ENCODE measurements at places on chromosomes 5 and 9.

GRCh38 chr5:499233-500209 is 24.7 kb downstream of the SLC9A3 start:
- DNase-seq, result no peak

DNA sequence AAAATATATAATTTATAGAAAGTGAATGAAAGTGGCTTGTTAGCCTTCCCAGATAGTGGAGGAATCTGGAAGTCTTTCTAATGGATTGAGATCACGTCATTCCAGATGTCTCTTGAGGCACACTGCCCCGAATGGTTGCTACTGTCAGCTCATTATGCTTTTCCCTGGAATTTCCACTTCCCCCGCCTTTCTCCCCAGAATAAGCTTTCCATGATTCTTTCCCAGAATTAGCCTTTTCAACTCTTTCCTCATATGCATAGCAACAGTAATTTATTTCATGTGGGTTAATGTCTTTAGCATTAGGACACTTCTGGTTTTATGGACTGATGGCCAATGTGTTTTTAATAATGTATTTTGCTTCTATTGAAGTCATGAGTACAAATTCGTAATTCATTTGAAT is 81.5 kb downstream of the PALM2AKAP2 start:
- no peak for DNase-seq

DNA sequence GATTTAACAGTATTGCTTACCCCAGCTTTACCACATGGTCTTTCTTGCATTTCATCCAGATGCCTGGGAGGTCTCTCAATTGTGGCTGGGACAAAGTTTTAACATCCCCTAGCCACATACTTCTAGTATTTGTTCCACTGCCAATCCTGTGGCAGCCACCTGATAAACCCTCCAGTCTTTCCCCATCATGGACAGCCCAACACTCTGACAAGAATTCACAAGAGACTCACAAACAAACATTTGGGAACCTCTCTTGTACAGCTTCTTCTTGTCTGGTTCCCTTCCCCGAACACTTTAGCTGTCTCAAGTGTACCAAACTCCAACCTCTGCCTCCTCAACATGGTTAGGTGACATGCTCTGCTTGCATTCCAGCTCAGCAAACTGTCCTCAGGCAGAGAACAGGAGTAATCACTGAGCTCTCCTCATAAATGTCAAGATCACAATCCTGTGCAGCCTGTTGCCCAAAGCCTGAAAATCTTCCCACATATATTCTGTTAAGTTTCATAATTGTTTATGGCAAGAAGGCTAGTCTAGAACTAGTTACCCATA is 59.7 kb downstream of the STRBP start:
- DNase-seq, result no peak

- DNase-seq, result no peak
Observed at GRCh38 chr9:79744521-79744920, 172.8 kb downstream of the TLE4 start.

DNA sequence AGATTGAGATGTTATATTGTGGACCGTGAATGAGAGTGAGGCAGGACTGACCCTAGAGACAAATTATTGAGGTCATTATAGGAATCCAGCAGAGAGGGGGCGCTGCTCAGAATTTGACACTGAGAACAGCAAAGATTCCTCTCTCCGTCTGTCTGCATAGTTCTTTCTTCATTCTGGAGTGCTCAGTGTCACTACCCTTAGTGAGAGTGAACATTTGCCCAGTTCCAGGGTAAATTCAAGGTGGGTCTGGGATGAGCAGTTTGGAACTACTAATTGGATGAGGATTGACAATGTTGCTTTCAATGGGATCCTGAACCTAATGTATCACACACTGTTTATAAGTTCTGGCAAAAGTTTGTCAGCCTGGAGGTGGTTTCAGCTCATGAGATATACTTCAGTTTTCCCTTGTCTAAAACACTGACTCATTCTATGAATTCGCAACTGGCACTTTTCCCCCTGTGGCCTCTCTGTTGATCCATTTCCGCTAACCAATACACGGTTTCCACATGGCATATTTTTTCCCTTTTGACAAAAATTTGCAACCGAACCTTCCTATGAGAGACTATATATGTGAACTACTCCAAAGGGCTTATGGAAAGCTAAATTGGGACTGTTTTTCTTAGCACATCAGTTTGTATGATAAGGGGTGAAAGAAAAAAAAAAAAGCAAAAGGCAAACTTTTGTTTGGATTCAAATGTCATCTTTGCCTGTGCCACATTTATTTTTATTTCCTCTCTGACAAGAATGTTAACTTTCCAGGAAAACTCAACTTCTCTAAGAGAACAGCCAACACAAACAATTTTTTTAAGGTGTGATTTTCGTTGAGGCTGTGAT is 1240.7 kb upstream of the WWC1 start:
- no peak for DNase-seq

DNA sequence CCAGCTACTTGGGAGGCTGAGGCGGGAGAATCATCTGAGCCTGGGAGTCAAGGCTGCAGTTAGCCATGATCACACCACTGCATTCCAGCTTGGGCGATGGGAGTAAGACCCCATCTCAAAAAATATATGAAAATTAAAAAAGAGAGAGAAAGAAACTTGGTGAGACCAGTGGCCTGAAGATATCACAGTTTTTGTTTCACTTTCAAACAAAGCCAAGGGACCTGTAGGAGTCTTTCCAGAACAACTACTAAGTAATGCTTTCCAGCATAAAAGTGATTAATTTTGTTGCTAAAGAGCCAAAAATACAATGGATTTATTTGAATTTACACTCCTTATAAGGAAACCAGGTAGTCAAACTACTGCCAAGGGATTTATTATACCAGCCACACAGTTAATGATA is 23.5 kb downstream of the GKAP1 start:
- no peak for DNase-seq

DNA sequence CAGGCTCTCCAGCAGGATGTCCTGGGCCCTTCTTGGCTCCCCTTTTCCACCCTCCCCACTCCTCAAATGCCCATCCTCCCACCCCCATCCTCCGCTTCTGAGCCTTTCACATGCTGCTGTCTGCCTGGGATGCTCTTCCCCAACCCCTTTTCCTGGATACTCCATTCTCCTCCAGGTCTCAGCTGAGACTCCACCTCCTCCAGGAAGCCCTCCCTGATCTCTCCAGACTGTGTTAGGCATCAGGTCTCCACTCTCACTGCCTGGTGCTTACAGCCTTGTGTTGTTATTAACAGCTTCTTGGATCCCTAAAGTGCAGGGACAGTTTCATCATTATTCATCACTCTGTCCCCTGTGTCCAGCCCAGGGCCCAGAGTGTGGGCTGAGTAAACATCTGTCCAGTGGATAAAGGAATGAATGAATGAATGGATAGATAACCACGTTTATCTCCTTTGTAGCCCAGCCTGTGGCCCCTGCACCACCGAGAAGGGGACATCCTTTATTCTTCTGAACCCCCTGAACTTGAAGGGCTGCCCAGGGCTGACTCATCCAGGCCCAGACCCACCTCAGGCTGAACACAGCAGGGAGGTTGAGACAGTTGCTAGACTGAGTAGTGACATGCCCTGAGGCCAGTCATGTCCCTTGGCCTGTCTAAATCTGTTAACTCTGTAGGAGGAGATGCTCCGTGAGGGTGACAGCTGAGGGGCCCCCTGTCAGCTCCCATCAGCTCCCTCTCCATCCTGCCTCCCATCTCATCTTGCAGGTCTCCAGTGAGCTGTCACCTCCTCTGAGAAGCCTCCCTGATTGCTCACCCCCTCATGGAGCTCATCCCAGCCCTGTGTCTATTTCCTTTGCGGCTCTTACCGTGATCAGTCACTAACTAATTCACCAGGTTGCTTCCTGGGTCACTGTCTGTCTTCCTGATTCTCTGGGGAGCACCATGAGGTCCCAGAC is 14.6 kb upstream of the LAMC3 start:
- DNase-seq, result no peak

DNA sequence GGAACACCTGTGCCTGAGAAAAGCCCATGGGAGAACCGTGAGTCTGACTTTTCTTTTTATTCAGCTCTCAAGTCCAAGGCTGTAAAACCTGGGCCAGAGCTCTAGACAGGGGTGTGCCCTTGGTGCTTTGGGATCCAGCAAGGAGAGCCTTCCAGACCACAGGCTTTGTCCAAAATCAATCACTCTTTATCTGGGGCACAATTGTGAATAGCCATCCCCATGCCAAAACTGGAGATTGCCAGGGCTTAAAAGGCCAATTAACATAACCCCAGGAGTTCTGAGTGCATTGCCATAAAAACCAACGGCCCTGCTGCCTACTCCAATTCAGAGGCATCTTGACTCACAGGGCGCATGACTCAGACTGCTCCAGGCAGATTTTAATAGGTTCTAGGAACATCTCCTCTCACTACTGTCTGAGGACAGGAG is 391.8 kb downstream of the ARHGEF28 start:
- no peak for DNase-seq

DNA sequence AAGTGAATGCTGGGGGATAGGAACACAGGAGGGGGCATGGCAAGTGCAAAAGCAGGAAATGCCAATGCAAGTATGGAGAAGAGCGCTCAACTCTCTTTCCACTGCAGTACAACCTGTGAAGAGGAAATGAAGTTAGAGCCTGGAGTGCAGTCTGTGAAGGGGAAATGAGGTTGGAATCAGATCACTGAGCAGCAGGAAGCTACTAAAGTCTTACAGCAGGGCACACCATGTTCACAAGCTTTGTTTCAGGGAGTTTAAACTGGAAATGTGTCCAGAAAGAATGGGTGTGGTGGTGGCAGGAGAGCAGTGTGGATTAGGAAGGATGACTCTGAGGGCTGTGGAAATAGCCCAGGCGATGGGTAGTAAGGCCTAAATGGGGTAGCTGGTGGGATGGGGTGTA is 15.4 kb downstream of the ARHGEF37 start:
- DNase-seq, result no peak

DNA sequence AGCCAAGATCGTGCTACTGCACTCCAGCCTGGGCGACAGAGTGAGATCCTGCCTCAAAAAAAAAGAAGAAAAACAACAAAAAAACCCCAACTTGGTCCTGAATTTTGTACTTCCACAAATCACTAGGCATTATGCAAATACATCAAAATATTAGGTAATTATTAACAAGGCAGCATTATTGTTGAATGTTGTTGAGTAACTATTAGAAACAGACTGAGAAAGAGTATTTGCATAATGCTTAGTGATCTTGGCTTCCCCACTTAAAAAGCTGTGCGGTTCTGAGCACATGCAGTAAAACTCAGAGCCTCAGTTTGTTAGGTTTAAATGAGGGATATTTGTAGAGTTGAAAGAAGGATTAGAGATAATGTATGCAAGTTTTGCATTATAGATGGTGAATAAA is 64.2 kb downstream of the SCAMP1 start:
- no peak for DNase-seq

GRCh38 chr5:132263548-132264261 is 6.2 kb downstream of the PDLIM4 start:
- DNase-seq, result no peak

DNA sequence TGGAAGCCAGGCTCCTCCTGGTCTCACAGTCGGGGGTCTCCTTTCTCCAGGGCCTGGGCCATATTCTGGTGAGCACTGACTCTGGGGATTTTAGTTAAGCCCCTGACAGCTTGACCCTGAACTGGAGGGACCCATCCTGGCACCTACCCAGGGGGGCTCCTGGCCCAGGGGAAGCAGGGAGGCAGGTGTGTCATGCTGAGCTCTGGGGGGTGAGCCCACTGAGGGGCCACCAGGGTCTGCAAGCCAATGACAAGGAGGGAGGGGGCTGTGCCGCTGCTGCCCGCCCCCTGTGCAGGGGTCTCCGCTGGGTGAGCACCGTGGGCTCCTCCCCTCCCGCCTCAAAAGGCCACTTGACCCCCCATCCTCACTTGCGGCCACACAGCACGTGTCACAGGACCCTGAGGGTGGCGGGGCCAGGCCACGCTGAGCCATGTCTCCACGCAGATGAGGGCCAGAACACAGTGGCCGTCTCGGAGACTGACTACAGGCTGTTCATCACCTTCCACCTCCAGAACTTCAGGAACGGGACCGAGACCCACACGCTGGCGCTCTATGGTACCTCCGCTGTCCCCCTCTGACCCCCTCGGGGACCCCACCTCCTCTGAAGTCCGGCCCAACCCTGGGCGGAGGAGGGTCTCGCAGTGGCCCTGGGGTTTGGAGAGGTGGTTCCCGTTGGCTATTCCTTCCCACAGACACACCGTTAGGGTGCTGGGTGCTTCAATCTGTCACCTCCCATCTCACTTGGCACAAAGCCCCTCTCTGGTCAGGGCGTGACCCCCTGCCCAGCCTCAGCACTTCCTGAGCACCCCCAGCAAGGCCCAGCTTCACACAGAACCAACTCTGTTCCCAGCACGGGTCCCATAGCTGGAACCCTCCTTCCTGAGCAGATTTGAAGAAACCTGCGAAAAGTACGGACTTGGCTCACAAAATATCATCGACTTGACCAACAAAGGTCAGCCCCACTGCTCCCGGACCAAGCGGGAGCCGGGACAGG is 2.0 kb downstream of the LCN9 start:
- no peak for DNase-seq

GRCh38 chr9:91978740-91979414 is 28.8 kb upstream of the ROR2 start:
- DNase-seq, result no peak

DNA sequence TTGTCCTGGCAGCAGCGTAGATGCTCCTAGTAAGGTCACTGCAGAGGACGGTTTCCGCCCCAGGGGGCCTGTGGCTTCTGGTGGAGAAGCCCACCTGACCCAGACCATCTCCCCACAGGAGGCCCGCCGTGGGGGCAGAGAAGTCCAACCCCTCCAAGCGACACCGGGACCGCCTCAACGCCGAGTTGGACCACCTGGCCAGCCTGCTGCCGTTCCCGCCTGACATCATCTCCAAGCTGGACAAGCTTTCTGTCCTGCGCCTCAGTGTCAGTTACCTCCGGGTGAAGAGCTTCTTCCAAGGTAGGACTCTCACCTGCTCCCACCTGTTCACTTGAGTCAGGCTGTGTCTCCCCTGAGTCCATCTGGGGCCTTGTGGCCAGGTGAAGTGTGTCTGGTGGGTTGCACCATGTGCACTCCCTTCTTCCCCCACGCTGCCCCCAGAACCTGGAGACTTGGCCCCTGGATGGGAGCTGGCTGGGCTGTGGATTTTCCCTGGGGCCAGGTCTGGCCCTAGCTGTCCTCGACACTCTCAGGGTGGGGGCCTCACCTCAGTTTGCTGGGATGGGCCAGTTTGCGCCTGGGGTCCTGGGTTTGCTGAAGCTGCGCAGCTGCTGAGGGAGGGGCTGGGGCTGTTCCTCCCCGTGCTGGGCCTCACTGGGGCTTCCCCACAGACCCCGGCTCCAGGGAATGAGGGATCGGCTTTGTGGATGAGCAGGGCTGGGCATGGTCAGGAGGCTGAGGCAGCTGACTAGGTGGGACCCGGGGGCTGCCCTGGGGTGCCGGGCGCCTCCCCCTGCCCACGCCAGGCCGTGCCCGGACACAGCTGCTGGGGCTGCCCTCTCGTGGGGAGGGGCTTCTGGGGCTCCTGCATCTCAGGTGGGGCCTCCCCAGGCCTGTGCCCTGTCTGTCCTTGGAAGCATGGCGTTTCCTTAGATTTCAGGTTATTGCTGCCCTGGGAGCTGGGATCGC is 32.4 kb downstream of the AHRR start:
- no peak for DNase-seq

Data from NCI-H2227 treated with DMSO at 0.1 percent for 48 hours (cell line).